ENCODE measurements at places on chromosomes 6 and 20.
A peak's percentile ranks its signal among the peaks of the same experiment; 100 is the strongest.

DNA sequence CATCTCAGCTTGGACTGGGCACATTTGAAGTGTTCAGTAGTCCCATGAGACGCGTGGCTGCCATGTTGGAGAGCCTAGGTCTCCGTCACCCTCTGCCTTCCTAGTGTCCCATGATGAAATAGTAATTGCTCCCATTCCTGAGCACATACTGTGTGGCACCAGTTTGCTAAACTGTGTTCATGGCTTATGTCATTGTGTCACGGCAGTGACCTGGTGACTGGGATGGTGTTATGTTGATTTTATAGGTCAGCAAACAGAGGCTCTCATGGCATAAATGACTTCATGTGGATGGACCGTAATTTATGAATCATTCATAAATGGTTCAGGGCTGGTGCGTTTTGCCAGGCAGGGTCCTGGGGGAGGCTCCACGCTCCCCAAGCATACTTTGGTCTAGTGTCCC, 3.8 kb downstream of the BCAS4 start:
- no peak for DNase-seq

DNA sequence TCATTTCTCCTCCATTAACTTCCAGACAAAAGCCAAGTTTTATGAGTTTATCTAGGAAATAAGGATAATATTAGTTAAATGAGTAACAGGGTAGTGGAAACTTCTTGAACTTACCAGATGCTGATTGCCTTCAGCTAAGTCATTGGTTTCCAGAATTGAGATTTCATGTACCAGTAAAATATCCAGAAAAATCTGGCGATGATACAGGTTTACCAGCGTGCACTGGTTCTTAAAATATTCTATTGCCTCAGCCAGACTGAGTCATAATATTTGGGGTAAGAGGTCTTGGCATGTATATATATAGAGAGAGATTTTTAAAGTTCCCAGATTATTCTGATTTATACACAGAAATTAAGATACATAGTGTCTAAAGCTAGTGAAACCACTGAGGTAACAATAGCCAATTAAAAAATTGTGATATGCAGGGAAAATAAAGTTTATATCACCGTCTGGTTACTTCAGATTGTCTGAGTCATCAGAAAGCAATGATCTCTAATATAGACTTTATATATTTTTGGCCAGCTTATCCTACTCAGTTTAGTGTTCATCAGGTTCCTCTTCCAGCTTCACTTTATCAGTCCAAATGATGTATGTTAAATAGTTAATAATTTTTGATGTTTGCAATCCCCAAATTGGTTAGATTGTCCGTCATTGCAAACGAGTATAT, 39.5 kb upstream of the SDHAF4 start:
- no peak for DNase-seq

- DNase-seq: no peak
Observed at GRCh38 chr6:119527231-119527578, 177.6 kb upstream of the MAN1A1 start.

DNA sequence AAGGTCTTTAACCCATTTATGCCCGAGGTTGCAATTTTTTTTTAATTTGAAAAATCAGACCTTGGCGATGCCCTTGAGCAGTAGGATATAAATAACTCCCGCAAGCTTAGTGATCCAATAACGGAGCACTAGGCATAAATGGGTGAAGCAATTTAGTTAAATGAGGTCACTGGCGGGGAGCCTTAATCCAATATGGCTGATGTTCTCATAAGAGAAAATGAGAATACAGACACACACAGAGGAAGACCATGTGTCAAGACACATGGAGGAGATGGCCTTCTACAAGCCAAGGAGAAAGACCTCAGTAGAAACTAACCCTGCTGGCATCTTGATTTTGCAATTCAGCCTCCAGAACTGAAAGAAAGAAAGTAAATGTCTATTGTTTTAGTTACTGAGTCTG, 735 bp downstream of the SIRPG start:
- DNase-seq: no peak

DNA sequence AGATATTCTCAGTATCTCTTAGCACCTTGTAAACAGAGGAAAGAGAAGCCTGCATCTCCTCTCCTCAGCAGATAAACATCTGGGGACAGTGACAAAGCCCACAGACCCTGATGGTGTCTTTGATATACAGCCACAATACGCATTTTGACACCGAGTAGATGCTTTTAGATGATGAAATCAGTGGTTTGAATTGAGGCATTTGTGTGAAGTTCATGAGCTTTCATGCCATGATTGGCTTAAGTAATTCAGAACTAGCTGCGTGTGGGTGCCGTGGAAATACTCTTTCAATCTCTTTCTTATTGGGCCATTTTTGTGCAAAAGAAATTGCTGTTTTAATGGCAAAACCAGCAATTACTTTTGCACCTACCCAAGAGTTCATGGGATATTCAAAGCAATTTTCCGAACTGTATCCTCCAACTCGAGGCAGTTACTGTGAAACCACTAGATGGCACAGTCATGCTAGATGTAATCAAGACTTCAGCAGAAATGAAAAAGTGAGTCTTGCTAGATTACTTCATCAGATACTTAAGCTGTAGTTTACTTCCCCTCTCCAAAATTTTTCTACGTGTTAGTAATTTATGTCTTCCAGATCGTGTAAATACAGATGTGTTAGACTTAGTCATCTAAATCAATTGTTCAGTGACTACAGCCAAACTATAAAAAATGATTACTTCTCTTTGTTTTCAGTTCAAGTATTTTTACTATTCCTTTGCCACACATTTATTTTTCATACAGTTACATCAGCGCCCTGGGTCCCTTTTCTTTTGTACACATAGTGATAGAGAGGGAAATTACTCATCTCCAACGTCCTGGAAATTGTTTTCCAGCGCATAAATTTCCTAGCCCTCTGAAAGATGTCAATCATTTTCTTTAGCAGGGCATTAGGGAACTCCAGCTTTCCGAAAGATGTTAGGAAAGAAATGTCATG, 49.4 kb downstream of the IYD start:
- DNase-seq: peak; percentile 82

- no peak for DNase-seq
Observed at GRCh38 chr6:13423252-13423651, 64.1 kb downstream of the GFOD1 start.

DNA sequence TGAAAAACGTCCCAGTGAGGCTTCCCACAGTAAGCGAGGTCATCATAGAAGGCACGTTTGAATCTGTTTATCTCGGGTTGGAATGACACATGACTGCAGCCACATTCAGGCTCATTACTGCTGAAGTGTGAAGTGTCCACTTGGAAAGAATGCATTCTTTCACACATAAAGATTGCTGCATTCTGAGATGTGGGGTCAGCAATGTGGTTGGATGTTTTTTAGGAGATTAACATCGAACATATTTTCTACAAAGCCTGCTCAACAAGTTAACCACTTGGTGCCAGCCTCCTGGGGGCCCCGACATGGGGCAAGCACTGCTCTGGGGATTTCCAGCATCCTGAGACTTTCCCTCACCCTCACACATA, 79.9 kb downstream of the BMP6 start:
- DNase-seq: no peak

- peak; percentile 77 for DNase-seq
Observed at GRCh38 chr6:79640146-79641111, 9.3 kb downstream of the SH3BGRL2 start.

GRCh38 chr6:42503894-42504293, 52.2 kb upstream of the TRERF1 start:
- DNase-seq: no peak

GRCh38 chr6:139987091-139987490, 612.6 kb upstream of the CITED2 start:
- DNase-seq: no peak

- no peak for DNase-seq
Observed at GRCh38 chr20:48126227-48126740, 341.0 kb upstream of the SULF2 start.

GRCh38 chr20:56609321-56609720, 19.8 kb upstream of the TFAP2C start:
- no peak for DNase-seq

DNA sequence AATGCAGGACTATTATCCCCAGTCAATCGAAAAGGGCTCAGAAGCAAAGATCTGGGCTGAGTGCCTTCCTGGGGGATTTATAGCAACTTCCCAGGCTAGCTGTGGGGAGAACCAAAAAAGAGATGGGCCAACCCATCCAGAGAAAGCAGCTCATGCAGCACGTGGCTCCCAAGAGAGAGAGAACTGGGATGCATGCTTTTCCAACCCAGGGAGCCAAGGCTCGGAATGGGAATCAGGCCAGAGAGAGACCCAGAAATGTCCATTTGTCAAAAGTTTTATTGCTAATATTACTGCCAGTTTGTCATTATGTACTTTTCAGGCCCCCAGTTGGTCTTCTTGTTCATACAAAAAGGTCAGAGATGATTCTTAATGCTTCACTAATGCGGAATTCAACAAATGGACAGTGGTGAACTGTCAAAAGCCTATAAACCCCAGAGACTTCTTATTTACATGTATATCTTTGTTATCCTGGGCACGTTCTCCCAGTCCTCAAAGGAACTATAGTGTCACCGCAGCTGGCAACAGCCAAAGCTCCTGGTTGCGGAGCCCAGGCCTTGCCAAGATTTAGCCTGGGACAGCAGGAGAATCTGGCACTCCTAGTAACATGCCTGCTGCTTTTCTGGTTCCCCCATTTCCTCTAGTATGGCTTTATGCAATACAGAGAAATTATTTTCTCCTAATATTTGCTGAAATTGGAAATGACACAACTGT, 139.1 kb upstream of the POU3F2 start:
- no peak for DNase-seq

DNA sequence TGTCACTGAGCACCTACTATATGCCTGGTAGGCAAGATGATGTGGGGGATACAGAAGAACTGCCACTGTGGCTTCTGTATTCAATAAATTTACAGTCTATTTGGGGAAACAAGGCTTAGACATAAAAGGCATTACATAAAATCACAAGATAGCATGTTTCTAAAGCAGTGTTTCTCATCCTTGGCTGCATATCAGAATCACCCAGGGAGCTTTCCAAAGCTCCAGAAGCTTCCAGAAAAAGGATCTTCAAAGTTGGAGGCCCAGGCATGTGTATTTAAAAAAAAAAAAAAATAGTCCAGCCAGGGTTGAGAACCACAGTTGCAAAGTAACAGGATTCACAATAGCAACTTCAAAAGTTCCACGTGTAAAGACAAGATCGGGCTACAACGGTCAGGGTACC, 112.4 kb upstream of the SPACA1 start:
- no peak for DNase-seq

DNA sequence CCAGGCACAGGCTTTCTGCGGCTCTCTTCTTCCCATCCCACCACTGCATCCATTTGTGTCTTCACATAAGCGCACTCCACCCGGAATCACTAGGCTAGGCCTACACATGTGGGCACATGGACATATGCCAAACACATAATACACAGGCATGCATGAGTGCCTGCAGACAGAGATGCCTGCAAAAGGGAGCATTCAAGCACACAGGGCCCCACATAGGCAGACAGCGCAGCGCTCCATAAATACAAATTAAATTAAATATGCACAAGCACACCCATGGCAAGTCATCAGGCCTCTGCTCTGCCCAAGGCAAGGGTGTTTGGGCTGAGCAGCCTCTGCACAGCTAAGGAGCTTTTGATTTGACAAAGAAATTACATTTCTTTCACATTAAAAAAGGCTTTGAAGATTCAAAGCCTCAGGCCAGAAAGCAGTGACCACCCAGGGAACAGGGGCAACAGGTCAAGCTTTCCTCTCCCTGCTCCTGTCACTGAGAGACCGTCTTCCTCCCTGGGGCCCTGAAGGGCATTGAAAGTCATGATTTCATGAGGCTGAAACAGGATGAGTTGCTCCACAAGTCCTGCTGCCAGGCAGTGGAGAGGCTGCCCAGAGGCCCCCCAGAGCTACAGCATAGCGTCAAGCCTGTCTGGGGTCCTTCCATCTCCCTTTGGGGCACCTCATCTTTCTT, 134.2 kb upstream of the LRFN2 start:
- no peak for DNase-seq

DNA sequence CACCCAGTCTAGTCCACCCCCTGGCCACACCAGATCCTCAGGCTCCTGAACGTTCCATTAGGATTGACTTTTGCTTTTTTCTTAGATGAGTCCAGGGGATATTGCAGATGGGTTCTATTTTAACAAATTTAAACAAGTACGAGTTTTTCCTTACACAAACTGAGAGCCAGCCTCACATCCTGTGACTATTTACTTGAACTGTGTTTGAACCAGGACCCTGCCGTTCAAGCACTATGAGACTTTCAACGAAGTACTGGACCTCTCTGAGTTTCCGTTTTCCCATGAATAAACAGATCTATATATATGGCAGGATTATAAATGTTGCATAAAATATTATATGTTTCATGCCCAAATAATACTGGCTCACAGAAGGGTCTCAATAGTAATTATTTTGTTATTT, 1.4 kb upstream of the METTL24 start:
- no peak for DNase-seq

DNA sequence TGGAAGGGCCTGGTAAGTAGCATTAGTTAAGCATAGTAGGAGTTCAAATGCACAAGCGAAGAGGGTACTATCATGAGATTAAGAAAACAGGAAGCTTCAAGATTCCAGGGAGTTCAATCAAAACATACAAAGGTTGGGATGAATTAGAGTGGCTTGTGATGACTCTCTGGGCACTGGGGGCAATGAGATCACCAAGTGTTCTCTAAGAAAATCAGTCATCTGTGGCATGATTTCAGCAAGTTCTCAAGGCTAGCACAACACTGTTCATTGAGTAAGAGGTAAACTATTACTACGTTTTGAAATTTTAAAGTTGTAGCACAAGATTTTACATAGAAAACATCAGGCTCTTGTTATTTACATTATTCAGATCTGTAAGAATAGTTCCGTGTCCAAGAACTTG, 139.7 kb upstream of the FLRT3 start:
- peak; percentile 10 for DNase-seq

DNA sequence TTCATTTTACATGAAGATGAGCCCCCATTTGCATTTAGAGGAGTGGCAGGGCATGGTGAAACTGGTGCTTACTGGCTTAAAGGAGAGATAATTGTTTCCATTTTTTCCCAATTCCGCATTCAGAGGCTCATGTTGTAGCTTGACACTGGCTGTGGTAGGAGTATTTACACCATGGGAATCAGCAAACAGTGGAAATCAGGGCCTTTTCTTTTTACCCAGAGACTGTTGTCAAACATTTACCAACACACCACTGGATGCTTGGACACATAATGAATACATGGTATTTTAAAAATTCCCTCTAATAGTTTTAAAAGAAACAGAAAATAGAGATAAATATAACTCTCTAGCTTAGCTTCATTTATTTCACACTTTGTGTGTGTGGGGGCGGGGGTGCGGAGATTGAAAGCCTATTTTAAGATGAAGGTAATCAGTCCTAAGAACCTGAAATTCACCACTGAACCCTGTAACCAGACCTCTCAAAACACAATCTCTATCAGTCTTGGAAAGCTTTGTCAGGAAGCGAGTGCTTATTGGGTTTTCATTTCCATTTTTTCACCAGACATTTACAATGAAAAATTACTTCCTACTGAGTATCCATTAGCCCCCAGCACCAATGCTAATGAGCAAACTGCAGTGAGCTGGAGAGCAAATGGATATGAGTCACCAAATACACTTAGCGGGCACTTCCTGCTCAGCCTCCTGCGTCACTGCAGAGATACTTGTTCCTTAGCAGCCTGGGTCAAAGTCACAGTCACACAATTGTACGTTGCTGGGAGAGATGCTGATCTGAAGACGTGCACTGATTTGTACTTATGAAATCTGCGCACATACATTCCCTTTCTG, 532.0 kb downstream of the BCKDHB start:
- DNase-seq: peak; percentile 94

Data from fibroblast of villous mesenchyme (primary cell).